Mammary epithelial cell (primary cell): ENCODE measurements at places on chromosomes 16 and 17. TPM values are rescaled to one million over a fixed set of nuclear protein-coding genes. Genes with fewer than 3 reads are reported as not detected.

HOXB9 gene
- total RNA-seq, result not detected

DNA sequence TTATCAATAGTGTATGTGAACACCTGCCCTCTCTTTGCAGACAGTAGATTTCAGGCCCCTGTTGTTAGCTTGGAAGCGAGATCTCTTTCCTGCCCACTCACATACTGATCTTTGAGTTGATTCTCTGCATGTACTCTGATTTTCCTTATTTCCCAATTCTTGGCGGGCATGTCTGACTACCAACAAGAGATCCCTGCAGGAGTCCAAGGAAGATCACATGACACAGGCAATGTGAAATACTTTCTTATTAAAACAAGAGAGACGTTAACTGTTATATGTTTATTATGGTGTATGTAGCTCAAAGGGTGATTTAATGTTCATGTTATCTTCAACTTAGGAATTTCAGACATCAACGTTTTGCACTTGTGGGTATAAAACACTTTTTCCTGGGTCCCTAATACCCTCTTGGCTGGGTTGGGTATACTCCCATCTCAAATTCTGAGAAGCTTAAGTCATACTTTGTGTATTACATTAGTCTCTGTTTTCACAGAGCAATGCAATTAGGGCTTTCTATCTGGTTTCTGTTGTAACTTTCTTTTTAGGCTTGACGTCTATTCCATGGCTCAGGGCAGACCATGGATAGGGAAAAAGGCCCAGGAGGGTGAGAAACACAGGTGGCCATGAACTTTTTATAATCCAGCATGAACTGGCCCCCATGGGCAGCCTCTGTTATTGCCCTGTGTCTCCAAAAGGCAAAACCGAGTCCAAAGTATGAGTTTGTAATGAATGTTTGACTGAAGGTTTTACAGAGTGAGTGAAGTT is 32.2 kb downstream of the HSD17B2 start:
- DNase-seq, result no peak

C17orf113 gene
- total RNA-seq, result 1.7 TPM

GRCh38 chr17:49887086-49887743 is 39.3 kb upstream of the TAC4 start:
- DNase-seq, result peak; percentile 46

DNA sequence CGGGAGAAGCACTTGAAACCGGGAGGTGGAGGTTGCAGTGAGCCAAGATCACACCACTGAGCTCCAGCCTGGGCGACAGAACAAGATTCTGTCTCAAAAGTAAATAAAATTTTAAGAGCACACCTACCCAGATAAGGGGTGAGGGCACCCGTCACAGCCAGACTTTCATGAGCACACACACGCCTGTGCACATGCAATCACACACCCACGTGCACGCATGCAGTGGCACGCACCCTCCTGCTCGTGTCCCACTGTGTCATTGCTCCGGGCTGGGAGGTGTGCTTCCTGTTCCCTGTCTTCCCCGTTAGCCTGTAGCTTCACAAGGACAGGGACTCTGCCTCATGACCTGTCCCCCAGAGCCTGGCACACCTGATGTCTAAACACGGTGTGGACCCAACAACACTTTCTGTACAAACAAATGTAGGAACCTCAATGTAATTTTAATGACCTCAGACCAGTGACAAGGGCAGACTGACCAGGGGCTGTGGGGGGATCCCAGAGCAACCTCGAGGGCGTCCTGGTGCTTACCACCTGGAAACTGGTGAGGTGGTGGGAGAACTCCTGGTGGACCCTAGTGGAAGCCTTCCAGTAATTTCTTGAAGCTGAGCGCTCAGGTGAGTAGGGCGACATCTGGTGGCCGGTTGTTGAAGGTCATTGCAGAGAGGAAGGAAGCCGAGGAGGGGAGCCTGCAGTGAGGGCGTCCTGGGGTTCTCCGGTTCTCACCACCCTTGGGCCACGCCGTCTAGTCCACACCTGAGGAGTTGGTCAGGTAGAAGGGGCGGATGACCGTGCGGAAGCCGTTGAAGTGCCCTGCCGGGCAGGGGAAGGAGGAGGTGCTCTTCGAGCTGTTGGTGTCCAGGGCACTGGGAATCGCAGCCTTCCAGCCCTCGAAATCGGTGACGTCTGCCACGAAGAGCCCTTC is 8.6 kb downstream of the LGALS3BP start:
- DNase-seq, result peak; percentile 47

- DNase-seq, result no peak
Observed at GRCh38 chr17:69406941-69407340, 7.6 kb upstream of the MAP2K6 start.

DNA sequence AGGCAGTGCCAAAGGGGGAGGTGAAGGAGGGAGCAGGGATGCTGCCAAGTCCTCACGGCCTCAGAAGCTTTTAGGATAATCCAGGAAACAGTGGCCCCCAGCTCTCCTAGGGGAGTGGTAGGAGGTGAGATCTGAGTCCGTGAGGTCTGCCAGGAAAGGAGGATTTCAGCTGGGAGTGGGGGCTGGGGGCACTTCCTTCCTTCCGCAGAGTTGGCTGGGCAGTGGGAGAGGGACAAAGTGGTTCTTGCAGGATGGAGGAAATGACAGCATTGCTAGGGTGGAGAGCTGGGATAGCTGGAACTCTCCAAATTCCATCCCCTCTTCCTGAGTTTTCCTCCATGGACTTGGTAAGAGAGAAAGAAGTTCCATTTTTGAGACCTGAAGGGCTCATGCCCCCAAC is 4.8 kb upstream of the SP6 start:
- DNase-seq, result no peak

SLC25A10 gene
- total RNA-seq, result 8.2 and 19.1 TPM in 2 replicates

IRX3 gene
- 15.5 TPM for total RNA-seq

DOC2A gene
- 0.80 and 0.89 TPM in 2 replicates for total RNA-seq

GRCh38 chr17:19757536-19758180 is 9.6 kb upstream of the ALDH3A1 start:
- DNase-seq, result no peak

- DNase-seq, result no peak
Observed at GRCh38 chr17:50853781-50854180, 12.4 kb downstream of the TOB1 start.

KIFC3 gene
- total RNA-seq, result 59.8 and 67.0 TPM in 2 replicates

DNA sequence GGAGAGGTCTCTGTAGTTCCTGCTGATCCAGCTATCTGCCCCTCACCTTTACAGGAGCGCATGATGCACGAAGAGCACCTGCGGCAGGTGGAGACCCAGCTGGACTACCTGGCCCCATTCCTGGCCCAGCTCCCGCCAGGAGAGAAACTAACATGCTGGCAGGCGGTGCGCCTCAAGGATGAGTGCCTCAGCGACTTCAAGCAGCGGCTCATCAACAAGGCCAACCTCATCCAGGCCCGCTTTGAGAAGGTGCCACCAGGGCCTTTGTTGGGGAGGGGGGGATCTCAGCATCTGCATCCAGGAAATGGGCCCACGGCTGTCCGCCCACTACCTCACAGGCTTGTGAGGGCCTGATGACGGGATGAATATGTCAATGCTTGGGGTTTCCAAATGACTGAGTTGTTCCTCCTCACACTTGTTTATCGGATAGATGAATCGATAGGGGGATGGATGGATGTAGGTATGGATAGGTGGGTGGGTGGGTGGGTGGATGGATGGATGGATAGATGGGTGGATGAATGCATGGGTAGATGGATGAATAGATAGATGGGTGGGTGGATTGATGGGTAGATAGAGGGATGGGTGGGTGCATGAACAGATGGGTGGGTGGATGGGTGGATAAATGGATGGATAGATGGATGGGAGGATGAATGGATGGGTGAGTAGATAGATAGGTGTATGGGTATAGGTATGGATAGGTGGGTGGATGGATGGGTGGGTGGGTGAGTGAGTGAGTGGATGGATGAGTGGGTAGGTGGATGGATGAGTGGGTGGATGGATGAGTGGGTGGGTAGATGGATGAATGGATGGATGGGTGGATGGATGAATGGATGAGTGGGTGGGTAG is 7.0 kb upstream of the KATNB1 start:
- no peak for DNase-seq

DNA sequence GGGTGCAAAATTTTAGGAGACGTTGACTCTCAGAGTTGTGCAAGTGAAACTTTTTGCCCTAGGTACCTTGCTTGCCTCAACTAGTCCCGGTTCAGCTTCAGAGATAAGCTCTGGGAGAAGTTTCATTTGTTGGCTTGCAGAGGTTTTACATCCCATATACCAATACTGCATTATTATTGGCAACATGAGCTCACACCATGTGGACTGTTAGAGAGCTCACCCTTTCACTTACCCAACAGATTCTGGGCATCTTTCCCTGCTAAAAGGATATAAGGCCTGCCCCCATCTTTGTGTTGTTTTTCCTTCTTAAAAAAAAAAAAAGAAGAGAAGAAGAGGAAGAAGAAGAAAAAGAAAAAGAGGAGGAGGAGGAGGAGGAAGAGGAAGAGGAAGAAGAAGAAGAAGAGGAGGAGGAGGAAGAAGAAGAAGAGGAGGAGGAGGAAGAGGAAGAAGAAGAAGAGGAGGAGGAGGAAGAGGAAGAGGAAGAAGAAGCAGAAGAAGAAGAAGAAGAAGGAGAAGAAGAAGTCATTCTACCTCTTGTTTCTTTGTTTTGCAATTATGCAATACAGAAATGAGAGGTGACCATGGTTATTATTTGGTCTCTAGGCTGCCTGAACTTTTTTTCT is 292.6 kb upstream of the IRX3 start:
- no peak for DNase-seq

DNA sequence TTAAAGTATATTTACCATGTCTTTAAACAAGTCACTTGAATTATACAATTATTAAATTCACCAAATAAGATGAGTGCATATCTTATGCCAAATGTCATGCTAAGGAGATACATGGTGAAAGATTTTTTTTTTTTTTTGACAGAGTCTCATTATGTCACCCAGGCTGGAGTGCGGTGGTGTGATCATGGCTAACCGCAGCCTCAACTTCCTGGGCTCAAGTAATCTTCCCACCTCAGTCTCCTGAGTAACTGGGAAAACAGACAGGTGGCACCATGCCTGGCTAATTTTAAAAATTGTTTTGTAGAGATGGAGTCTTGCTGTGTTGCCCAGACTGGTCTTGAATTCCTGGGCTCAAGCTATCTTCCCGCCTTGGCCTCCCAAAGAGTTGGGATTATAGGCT is 149.0 kb upstream of the GOT2 start:
- no peak for DNase-seq

FGF11 gene
- total RNA-seq, result 9.9 and 11.2 TPM in 2 replicates

IRX5 gene
- 19.0 TPM for total RNA-seq

ADAM11 gene
- total RNA-seq, result 0.17 TPM

DNA sequence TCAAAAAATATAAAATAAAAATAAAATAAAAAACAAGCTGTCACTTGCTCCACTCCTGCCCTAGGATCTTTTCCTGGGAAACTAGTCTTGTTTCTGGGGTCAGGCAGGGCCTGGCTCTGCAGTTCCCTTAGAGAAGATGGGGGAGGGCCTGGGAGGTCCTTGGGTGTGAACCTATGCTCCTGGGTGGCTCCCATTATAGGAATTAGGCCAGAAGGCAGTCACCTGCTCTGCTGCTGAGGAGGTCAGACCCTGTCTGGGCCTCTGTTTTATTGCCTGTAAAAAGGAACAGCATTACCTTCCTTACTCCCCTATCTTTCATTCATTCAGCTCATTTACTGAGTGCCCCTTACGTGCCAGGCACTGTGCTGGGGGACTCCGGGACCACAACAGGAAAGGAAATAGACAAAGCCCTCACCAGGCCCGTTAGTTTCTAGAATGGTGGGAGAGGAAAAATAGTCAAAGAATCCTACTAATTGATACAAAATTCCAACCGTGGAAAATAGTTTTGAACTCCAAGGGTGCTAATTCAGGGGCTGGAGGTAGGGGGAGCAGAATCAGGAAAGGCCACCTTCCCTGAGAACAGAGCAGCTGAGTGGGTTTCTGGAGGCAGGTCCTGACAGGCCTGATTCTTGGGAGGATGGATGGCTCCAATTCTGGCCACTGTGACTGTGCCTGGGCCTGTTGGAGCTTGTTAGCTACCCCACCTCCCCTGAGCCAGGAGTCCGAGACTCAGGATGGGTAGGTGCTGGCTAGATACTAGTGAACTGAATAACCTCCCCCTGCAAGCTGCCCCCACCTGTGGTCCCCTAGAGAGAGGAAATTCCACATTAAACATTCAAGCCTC is 1.3 kb upstream of the SLC46A1 start:
- DNase-seq, result peak; percentile 97

DNA sequence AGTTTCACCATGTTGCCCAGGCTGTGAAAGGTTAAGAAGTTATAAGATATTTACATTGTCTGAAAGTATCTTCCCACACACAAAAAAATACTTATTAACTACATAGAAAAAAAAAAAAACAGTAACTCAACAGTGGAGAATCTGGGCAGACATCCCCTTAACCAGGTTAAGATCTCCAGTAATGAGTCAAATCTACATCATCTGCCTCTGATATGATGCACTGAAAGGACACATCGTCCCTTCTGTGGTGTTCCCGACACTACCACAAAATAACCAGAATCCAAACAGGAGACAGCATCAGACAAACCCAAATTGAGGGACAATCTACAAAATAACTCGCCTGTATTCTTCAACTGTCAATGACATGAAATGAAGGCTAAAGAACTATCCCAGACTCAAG is 40.0 kb downstream of the CMTM4 start:
- peak; percentile 27 for DNase-seq

DNA sequence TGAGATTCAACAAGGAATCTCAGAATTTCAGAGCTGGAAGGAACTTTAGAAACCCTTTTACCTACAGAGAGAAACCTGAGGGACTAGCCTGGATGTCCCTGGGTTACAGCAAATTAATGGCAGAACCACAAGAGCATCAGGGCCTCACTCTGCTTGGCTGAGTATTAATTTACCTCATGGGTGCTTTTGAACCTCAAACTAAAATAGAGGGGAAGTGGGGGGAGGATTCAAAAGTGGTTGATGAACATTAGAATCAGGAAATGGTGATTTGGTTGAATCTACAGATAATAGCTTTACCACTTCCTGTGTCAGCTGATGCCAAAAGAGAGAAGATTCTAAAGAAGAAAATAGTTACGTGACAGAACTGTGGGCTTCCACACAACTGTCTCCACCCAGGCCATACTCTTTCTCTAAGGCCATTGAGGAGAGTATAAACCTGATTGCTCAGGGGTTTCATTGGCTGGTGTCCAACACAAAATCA is 11.3 kb upstream of the SKAP1 start:
- no peak for DNase-seq

DNA sequence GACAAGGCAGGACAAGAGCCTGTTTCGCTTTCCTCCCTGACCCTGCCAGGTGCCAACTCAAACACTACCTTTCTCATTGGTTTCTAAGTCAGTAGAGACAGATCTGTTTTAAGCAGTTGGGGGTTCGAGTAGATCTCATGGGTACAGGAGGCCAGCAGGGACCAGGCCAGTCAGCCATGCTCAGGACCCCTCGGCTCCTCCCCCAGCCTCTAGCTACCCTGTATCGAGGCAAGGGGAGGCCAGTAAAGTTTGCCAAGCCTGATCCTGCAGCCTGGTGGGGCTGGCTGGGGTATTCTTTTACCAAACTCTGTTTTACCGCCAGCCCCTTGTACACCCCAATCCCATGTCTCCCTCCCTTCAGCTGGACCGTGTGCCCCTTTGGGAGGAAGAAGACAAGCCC is 26.6 kb downstream of the OR1D5 start:
- DNase-seq, result no peak
